Activated T-cell treated with anti-CD3 and anti-CD28 coated beads for 24 hours (primary cell): ENCODE measurements at places on chromosomes 1 and 21.

- no peak for DNase-seq
Observed at GRCh38 chr1:109213345-109213823, 334 bp upstream of the SARS1 start.

GRCh38 chr1:240282061-240282830 is 190.6 kb downstream of the FMN2 start:
- DNase-seq, result no peak

DNA sequence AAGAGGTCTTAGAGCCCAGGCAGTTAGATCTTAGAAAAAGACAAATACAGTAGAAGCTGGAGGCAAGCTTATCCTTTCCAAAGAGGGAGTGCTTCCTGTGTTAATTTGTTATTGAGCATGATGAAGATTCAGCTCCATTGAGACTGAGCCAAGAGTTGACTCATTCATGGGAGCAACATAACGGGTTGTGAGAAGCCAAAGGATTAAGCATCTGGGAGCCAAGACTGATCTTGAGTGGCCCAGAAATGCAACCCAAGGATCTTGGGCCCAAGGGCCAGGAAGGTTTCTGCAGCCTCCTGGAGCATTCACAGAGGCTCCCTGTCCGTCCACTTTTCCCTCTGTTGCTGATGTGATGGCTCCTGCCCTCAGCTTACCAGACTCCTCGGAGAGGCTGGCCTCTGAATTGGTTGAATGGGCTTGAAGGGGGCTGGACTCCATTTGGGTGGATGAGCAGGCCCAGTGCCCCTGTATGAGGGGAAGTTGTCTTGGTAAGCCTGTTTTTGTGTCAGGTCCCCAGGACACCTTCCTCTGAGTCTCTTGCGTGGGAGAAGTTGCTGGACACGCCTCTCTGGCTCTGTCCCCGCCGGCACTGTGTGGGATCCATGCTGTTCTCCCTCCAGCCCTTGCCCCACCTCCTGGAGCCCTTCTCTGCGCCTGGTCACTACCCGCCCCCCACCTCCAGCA is 42.4 kb downstream of the PDE9A start:
- DNase-seq, result no peak

GRCh38 chr1:56266359-56266758 is 313.0 kb downstream of the PLPP3 start:
- DNase-seq, result no peak

DNA sequence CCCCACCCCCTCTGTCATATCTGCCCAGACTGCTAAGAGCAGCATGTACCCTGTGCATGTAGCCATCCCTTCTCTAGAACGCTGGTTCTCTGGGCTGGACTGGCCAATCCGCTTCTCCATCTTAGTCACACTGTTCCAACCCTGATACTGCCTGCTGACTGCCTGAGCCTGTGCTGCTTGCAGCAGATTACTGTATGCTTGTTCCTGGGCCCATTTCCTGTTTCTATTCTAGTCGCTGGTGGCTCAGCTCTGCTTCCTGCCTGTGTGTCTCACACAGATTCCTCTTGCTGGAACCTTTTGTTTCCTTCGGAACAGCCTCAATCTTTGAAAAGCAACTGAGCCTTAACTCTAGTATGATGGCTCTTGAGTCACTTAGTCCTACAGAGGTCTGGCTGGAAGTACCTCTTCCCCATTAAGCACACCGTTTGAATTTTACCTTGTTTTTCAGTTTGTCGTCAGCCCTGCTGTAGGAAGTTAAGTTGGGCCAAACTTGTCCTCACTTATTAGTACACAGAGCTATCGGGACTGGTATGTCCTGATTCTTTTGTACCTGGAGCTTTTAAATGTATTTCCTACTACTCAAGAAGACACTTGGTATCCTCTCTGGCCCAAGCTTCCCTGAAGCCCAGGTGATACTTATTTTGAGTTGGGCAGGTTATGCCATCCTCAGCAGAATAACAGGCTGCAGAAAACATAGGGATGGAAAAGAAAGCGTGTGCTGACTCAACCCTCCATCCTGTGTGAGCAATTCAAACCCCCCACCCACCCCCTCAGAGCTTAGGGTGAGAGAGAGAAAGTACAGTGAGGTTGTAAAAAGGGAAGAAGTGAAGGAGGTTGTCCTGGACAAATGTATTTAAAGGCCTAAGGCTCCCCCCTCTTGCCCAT is 43.4 kb upstream of the PIGV start:
- peak; percentile 76 for DNase-seq

GRCh38 chr1:111183308-111184069 is 17.0 kb downstream of the DENND2D start:
- no peak for DNase-seq

DNA sequence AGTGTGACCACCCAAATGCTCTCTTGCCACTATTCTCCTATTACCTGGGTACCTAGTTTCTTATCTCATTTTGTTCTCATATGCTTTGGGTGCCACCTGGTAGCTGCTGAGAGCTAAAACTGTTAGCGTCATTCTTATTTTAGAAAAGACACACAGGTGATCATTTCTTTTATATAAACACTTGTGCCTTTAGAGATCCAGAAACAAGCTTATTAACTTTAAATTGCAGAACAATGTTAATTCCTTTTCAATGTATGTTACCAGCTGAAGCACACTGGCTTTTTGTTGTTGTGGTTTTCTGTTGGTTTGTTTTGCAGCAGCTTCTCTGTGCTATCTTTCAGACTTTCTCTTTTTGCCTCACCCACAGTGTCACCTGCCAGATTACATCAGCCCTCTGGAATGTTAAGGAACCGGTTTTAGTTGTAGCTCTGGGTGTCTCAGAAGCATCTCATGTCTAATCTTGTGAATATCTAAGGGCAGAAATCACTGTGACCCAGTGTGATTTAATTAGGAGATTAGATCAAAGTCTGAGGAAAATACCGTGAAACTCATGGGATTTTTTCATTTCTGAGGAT is 43.4 kb upstream of the SLC19A2 start:
- no peak for DNase-seq

- no peak for DNase-seq
Observed at GRCh38 chr1:30856260-30856790, 52.2 kb downstream of the SDC3 start.

DNA sequence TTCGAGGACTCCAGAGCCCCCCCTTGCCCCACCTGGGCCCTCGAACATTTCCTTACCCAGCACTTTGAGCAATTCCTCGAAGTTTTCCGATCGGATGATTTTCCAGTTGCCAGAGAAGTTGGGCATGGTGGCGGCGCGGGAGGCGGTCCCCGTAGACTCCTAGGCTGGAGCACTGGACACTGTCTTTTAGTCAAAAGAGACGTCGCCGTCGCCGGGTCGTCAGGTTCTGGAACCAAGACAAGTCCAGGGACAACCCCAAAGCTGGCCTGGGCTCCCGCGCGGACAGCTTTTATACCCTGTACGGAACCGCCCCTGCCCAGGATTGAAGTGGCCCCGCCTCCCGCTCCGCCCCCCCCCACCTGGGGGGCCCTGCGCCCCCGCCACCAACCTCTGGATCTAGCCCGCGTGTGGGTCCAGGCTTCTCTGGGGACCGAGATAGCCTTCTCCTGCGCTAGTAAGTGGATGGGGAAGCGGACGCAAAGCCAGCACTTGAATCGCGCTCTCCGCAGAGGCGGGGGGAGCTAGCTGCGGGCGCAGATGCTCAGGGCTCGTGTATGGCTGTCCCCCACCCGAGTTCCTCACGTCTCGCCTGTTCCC is at the start of gene CRABP2:
TSS of gene CRABP2 (minus strand) at position 263 of the 597 bp plus-strand sequence. CDS start at position 126, 137 bp downstream.
- no peak for DNase-seq

DNA sequence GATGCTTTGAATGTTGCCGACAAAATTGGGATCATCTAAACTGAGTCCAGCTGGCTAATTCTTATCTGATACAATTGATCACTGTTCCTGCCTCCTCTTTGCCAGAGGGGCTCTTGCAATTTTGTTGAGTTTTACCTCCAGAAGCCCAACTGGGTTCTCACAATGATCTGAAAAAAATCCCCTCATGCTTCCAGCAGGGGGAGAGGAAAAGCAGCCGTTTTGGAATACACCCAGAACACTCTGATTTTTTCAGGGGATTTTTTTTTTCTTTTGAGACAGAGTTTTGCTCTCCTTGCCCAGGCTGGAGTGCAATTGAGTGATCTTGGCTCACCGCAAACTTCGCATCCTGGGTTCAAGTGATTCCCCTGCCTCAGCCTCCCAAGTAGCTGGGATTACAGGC is 13.9 kb upstream of the RERE start:
- no peak for DNase-seq

DNA sequence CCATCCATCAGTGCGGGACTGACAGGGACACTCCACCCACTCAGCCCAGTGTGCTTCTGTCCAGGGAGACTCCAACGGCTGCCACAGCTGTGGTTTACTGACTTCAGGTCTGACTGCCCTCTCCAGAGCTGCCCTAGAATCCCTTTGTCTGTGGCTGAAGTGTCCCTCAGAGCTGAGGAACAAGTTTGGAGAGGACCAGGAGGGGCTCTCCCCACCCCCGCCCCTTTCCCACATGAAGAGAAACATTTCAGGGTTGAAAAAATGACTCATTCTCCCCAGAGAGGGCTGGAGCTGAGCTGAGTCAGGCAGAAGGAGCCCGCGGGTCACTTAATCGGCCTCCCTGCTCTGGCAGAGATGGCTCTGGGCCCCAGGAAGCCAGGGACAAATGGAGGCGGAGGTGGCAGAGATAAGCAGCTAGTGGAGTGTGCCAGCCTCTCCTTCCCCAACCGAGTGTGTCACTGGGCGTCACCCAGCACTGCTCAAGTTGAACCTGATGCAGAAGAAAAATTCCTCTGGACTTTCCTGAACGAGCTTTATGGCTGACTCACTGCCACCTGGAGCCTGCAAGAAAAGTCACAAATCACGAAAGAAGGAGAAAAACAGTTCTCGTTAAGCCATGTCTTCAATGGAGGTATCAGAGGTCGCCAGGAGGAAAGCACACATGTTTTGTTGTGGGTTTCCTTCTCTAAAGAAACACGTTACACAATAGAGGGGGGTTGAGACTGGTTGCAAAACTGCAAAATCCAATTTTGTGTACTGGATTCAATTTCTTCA is 34.3 kb upstream of the ECE1 start:
- DNase-seq, result peak; percentile 76

- no peak for DNase-seq
Observed at GRCh38 chr1:117365350-117366176, 1.7 kb upstream of the MAN1A2 start.

DNA sequence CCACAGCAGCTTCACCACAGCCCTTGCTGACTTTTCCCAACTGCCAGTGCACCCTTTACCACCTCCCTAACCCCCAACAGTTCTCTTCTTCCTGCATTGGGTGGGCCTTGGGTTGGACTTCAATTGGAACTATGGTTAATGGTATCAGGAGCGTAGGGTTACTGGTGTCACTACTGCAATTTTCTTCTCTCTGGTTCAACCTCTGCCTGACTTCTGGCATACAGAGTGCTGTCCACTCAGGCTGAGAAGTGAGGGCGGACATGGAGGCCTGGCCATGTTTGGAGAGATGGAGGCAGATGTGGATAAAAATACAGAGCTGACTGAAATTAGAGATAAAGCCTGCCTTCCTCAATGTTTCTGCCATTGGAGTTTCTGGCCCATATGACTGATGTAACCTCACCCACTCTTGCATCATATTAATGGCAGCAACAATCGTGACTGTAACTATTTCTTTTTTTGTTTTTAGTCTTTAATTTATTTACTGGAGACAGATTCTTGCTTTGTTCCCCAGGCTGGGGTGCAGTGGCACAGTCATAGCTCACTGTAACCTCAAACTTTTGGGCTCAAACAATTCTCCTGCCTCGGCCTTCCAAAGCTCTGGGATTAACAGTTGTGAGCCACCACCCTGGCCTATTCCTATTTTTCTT is 87.8 kb downstream of the NAV1 start:
- no peak for DNase-seq

DNA sequence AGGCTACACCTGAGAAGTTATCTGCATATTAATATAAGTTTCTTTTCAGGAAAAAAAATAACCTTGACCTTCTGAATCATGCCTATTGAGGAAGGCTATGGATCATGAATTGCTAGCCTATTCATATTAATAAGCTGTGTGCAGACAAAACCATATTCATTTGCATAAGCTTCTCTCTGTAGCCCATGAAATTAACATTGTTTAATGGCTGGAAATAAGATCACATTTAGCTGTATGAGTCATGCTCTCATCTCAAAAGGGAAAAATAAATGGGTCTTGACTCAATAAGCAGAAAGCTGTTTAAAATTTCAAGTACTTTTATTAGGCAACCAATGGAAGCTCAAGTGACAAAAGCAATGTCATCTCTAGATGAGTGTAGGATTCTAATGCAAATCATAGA is 330.0 kb upstream of the DEPDC1 start:
- no peak for DNase-seq

DNA sequence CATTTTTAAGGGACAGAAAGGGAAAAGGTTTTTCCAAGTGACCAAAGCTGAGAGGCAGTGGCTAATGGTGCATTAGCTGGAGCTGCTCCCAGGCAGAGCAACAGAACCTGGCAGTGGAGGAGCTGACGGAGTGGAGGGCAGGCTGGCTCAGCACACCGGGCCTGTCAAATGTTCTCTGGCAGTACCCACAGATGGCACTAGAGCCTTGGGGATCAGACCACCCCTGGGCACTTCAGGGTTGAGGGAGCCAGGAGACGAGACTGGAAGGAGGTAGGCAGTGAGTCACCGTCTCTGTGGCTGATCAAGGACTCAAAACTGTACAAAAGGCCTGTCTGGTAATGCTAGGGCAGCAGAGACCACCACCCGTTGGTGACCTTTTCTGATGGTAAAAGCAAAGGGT is 121.7 kb upstream of the KIAA0040 start:
- DNase-seq, result no peak

- no peak for DNase-seq
Observed at GRCh38 chr1:44012404-44012803, 18.9 kb downstream of the SLC6A9 start.

GRCh38 chr21:45788637-45789506 is 145.3 kb downstream of the PCBP3 start:
- DNase-seq, result no peak

GRCh38 chr21:26077521-26077920 is 93.0 kb downstream of the APP start:
- no peak for DNase-seq

DNA sequence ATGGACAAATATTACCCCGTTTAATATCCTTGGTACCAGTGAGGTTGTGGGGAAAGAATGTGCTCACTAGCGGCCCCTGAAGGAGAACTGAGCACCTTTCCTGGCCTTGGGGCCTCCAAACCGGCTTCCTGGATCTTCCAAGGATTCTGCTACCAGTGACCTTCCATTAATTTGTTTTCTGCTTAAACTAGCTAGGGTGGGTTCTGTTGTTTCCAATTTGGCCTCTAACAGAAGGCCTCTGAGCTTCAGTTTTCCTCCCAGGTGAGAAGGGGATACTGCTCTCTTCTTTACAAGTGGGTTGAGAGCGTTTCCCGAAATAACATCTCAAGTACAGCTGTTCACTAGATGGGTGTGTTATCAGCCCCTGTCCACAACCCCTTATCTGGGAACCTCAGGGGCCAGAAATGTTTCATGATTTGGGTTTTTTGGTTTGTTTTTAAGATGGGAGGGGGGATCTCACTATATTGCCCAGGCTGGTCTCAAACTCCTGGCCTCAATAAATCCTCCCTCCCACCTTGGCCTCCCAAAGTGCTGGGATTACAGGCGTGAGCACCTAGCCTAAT is 16.9 kb upstream of the IFNGR2 start:
- DNase-seq, result no peak

GRCh38 chr1:219387211-219387610 is 213.5 kb downstream of the LYPLAL1 start:
- no peak for DNase-seq
